ENCODE measurements at places on chromosomes 6 and 20.

- no peak for DNase-seq
Measured at GRCh38 chr6:54874349-54875048, 27.9 kb downstream of the FAM83B start.

- DNase-seq, result no peak
Measured at GRCh38 chr6:2783188-2783963, 18.2 kb downstream of the WRNIP1 start.

DNA sequence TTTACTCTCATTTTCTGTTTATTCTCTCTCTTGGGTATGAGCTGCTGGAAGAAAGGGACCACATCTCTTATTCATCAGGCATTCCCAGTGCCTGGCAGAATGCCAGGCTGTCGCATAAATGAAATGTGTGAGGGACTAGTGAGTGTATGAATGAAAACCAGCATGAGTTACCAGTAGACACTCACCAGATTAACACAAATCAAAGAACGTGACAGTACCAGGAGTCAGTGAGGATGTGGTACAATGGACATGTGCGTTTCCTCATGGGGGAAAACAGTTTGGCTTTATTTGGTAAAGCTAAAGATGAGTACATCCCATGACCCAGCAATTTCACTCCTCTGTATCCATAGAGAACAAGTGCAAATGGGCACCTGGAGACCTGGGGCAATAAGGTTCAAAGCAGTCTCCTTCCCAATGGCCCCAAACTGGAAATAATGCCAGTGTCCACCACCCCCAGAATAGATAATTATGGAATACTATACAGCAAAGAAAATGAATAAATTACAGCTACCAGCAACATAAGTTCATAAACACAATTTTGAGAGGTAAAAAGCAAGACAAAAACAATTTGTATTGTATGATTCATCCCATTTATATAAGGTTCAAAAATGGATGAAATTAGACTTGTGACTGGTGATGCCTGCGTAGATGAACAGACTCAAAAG, 93.3 kb downstream of the CDH22 start:
- no peak for DNase-seq

- DNase-seq, result no peak
Measured at GRCh38 chr20:49424536-49424935, 57.9 kb downstream of the KCNB1 start.

Data from naive B cell (primary cell).